ENCODE measurements at places on chromosomes 12 and 14.

DNA sequence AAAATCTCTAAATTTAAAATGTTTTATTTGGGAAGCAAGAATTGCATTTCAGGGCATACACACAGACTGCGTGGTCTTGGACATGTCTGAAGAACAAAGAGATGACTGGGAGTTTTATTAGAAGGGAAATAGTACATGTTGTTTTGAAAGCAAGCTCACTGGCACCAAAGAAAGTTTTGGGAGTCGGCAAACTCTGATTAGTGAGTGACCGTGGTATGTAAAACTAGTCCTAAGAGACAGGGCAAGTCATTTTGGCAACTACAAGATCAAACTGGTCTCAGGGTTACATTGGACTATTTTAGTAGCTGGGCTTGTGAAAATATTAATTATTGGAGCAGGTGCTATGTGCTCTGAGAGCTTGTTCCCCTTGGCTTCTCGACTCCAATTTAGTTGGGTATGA lies 14.9 kb downstream of the TMEM116 start:
- H3K27me3 ChIP-seq, result no peaks in the 10 kb centered on the region
- no peak overlapping the region for H3K4me3 ChIP-seq
- DNase-seq, result no peak
- H3K27ac ChIP-seq, result peak overlapping the region; percentile 28
- H3K4me1 ChIP-seq, result peaks cover 7% of the 10 kb centered on the region
- peaks cover 7% of the 10 kb centered on the region for H3K36me3 ChIP-seq

GRCh38 chr12:12441843-12442461 lies 85.1 kb downstream of the BORCS5 start:
- H3K4me1 ChIP-seq, result no peaks in the 10 kb centered on the region
- H3K36me3 ChIP-seq, result no peaks in the 10 kb centered on the region

DNA sequence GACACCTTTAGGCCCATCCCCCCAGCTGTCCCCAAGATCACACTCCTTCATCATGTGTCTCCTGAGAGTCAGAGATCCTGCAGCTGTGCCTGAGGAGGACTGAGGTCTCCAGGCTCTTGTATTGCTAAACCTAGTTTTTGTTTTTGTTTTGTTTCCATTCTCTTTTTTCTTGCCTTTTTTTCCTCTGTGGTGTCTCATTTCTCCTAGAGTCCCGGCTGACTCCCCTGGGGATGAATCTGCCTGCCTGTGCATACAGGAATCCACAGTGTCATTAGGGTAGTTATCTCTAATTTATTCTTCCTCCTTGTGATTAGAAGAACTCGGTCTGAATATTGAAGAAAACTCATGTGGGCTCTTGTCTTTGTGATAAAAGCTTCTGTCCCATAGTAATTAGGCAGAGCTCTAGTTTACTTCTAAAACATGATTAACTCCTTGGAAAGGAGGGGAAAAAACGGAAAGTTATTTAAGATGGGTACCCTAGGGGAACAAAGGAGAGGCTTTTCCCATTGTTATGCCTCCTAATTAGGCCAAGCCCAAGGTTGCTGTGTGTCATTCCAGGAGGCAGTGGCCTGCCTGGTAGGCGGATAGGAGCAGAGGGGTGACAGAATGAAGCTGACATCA lies 343.2 kb downstream of the ZFP36L1 start:
- peaks cover 13% of the 10 kb centered on the region for H3K4me1 ChIP-seq
- H3K27ac ChIP-seq, result no peak overlapping the region
- no peak overlapping the region for H3K4me3 ChIP-seq
- H3K27me3 ChIP-seq, result no peaks in the 10 kb centered on the region
- no peaks in the 10 kb centered on the region for H3K36me3 ChIP-seq

DNA sequence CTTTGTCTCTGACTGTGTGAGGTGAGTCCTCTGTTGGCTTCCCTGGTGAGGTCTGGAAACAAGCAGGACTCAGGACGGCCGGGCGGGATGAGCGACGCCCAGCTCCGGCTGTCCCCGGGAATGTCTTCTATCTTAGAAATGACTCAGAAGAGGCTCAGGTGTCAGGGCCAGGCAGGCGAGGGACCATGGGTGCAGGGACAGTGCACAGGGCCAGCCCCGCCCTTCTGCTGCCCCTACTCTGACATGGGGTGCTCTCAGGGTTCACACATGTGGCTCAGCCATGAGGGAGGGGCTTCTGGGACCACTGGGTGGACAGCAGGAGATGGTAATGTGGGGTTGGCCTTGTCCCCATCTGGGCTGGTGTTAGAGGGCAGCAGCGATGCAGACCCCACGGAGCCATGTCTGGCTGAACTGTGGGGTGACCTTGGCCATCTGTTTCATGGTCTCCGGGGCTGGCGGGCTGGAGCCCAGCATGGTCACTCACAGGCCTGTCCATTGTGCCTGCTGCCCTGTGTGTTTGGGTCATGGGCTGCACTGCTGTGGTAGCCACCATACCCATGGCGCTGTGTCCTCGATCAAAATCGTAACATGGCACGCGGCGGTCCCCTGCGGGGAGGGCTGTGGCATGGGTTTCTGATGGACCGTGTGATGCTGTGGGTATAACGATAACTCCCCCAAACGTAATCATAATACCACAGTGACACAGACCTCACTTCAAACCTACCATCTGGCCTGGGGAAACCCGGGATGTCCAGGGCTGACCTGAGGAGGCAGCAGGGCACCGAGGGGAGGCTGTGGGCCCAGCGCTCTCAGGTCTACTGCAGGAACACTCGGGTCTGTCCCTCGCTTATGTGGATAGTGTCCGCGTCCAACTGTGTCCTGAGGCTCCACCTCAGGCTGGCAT lies 368.8 kb downstream of the TMEM121 start:
- no peaks in the 10 kb centered on the region for H3K36me3 ChIP-seq
- H3K27ac ChIP-seq, result no peak overlapping the region
- H3K4me3 ChIP-seq, result no peak overlapping the region
- DNase-seq, result peak; percentile 11

DNA sequence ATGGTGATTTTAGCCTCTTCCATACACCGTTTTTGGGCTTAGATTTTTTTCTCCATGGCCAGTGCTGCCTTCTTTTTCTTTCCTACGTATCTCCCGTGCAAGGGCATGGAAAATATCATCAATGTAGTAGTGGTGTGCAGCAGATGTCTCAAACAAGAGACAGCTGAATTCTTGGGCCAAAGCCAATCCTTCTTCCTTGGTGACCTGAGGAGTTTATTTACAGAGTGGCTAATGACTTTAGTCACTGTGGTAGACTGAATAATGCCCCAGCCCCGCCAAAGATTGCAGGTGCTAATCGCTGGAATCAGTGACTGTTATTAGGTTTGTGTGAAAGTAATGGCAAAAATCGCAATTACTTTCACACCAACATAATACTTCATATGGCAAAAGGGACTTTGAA lies 235.5 kb upstream of the NOS1 start:
- no peak overlapping the region for H3K4me3 ChIP-seq
- H3K36me3 ChIP-seq, result no peaks in the 10 kb centered on the region
- no peak overlapping the region for H3K27ac ChIP-seq
- H3K27me3 ChIP-seq, result no peaks in the 10 kb centered on the region
- DNase-seq, result no peak

- no peak overlapping the region for H3K27ac ChIP-seq
- no peaks in the 10 kb centered on the region for H3K4me1 ChIP-seq
- no peak overlapping the region for H3K4me3 ChIP-seq
- no peaks in the 10 kb centered on the region for H3K36me3 ChIP-seq
- DNase-seq, result no peak
- H3K27me3 ChIP-seq, result peaks cover 5% of the 10 kb centered on the region
These were observed 230.6 kb upstream of the LHX5 start for GRCh38 chr12:113702276-113702675.

DNA sequence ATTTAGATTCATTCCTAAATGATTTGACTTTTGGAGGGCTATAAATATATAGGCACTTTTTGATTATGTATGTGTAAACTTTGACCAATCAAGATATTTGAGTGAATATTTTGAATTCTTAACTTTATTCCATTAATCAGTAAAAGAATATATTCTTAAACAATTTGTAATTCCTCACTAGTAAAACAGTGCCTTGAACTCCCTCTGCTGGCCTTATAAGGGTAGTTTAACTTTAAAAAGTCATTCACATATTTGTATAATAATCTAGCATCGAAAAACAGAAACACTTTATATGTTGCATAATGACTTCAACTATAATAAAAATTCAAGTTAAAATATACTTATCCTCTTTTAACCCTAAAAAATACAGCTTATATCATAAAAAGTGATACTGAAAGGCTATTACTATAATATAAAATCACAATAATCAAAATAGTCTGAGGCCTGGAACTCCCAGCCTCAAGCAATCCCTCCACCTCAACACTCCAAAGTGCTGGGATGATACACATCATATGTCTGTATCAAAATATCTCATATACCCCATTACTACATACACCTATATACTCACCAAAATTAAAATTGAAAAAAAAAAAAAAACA lies 31.2 kb downstream of the CCDC59 start:
- H3K4me3 ChIP-seq, result no peak overlapping the region
- no peaks in the 10 kb centered on the region for H3K4me1 ChIP-seq

DNA sequence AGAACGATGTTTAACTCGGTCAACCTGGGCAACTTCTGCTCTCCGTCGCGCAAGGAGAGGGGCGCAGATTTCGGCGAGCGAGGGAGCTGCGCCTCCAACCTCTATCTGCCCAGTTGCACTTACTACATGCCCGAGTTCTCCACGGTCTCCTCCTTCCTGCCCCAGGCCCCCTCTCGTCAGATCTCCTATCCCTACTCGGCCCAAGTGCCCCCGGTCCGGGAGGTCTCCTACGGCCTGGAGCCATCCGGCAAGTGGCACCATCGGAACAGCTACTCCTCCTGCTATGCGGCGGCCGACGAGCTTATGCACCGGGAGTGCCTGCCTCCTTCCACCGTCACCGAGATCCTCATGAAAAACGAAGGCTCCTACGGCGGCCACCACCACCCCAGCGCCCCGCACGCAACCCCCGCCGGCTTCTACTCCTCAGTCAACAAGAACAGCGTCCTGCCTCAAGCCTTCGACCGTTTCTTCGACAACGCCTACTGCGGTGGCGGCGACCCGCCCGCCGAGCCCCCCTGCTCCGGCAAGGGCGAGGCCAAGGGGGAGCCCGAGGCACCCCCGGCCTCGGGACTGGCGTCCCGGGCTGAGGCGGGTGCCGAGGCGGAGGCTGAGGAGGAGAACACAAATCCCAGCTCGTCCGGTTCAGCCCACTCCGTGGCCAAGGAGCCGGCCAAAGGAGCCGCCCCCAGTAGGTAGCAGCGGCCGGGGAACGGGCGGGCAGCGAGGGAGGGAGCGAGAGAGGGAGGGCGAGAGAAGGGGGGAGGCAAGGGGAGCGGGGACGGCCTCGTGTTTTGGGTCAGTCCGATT lies 513 bp downstream of the HOXC11 start:
- H3K27me3 ChIP-seq, result no peaks in the 10 kb centered on the region
- peak; percentile 78 for DNase-seq
- peak overlapping the region; percentile 75 for H3K4me3 ChIP-seq
- H3K27ac ChIP-seq, result peak overlapping the region; percentile 98
- no peaks in the 10 kb centered on the region for H3K36me3 ChIP-seq

GRCh38 chr12:124551268-124552144 lies 15.9 kb downstream of the NCOR2 start:
- H3K4me1 ChIP-seq, result peaks cover 78% of the 10 kb centered on the region
- H3K4me3 ChIP-seq, result no peak overlapping the region
- no peaks in the 10 kb centered on the region for H3K27me3 ChIP-seq
- peak; percentile 85 for DNase-seq
- H3K27ac ChIP-seq, result peak overlapping the region; percentile 74

DNA sequence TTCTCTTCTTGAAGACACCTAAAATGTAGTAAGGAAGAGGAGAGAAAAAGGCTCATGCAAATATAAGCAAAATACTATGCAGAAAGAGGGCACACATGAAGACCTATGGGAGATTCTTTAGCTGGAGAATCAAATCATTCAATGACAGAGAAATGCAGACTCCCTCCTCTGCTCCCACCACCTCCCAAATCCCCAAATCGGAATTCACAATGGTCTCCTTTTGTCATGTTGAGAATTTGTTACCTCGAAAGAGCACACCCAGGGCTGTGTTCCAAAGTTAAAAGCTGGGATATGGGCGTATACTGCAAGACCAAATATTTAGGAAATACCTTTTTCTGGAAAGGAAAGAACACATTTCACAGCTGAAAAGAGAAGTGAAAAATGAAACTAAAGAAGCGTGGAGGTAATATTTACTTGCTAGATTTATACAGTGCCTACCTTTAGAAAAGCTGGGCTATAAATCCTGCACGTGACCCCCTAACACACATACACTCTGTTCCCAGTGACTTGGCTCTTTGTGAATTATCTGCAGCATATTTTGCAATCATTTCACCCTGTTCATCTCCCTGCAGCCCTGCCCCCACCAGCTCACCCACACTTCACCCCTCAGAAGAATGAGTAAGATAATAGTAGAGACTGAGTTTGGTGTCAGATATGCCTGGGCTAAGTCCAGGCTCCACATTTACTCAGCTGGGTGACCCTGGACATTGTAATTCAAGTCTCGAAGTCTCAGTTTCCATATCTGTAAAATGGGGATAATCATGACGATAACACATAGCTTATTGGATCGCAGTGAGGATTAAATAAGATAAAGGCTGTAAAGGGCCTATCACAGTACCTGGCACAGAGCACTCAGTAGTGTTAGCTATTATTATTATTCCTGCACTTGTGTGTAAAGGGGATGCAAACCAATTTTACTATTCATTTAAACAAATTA lies 2.9 kb upstream of the CACNA1C start:
- no peaks in the 10 kb centered on the region for H3K27me3 ChIP-seq
- H3K27ac ChIP-seq, result no peak overlapping the region
- peaks cover 11% of the 10 kb centered on the region for H3K4me1 ChIP-seq
- H3K4me3 ChIP-seq, result no peak overlapping the region
- H3K36me3 ChIP-seq, result no peaks in the 10 kb centered on the region

DNA sequence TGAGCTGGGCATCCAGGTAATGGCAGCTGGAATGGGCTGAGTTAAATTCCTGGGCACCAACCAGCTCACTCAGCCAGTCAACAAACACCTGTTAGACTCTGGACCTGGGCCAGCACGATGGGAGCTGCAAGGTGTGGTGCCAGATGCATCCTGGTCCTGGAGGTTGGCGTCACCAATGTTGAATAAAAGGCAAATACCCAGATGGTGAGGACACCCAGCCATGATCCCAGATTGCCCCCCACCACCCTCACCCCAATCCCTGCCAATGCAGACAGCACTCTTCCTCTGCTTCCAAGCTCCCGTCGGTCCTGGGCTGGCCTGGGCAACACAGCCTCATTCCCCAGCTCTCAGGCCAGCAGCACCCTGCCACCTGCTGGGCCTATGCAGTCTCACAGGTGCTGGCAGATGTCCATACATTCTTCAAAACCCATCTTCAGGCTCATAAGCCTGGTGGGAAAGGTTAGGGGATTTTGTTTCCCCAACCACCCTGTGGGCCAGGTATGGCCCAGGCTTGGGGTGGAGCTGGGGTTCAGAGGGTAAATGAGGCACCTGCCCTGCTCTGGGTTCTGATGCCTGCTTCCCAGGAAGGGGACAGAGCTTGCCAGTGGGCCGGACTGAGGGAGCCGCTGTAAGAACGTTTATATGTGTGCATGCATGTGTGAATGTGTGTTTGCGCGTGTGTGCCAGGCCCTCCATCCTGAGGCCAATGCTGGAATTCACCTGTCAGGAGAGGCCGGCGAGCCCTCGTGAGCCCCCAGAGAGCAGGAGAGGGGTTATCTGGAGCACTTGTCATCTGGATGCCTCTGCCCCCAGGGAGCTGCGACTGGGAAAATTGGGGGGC lies 58.0 kb downstream of the LGMN start:
- no peak for DNase-seq
- no peaks in the 10 kb centered on the region for H3K27me3 ChIP-seq
- peaks cover 27% of the 10 kb centered on the region for H3K4me1 ChIP-seq
- H3K36me3 ChIP-seq, result no peaks in the 10 kb centered on the region
- no peak overlapping the region for H3K27ac ChIP-seq

Data from tibial artery (tissue), 4 donors.